HuH-7 (cell line): ENCODE measurements at places on chromosomes 7 and 10.

- no peak for DNase-seq
Observed at GRCh38 chr10:110651044-110651958, 7.2 kb downstream of the RBM20 start.

GRCh38 chr10:69375307-69376151 lies 41.2 kb downstream of the TACR2 start:
- no peak for DNase-seq

GRCh38 chr7:142983825-142984224 lies 21.7 kb upstream of the KEL start:
- DNase-seq, result no peak

DNA sequence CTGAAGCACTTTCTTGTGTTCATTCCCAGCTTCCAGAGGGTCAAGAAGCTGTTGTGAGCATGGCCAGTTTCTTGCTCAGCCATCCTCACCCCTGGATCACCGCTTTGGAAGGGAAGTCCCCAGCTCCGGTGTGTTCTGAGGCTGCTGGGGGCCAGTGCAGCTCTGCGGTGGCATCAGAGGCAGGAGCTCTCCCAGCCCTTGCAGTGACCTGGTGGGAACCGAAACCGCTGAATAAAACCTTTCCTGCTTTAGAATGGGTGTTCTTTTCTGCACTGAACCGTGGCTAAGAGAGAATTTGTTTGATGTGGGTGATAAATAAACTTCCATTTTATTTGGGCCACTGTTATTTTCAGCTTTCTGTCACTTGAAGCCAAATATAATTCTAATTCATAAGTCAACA lies 450.9 kb upstream of the VSTM2A start:
- DNase-seq, result no peak

DNA sequence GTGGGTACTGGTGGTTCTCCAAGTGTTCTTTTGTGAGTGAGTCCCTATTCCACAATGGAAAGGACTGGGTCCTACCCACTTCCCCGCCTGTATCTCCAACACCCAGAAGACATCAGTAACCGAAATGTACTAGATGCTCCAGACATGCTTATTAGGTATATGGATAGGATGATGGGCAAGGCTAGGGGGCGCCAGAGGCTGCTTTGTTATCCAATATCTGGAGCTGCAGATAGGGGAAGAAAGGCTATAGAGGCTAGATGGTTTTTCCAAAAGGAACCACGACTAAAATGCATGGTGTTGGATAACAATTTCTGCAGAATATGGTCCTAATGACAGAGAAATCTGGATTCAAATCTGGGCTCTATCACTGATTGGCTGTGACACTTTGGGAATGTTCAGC lies 56.2 kb upstream of the TM9SF3 start:
- peak; percentile 47 for DNase-seq

GRCh38 chr7:41881331-41882130 lies 178.6 kb upstream of the INHBA start:
- DNase-seq, result no peak

DNA sequence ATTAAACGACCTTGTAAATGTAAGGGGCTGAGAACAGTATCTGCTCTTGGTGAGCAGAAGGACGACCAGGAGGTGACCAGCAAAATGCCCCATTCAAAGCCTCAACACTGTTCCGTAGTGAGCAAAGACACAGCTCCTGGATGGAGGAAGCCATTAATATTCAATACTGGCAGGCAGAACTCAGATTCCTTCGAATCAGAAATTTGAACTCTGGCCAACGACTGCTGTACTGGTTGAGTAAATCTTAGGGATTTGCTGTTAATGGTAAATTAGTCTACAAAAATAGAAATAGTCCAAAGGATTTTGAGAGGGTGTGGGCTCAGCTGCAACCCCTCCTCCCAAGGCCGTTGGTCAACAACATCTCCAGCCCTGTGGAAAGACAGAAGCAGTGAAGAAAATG lies 130.5 kb upstream of the PFKP start:
- no peak for DNase-seq

DNA sequence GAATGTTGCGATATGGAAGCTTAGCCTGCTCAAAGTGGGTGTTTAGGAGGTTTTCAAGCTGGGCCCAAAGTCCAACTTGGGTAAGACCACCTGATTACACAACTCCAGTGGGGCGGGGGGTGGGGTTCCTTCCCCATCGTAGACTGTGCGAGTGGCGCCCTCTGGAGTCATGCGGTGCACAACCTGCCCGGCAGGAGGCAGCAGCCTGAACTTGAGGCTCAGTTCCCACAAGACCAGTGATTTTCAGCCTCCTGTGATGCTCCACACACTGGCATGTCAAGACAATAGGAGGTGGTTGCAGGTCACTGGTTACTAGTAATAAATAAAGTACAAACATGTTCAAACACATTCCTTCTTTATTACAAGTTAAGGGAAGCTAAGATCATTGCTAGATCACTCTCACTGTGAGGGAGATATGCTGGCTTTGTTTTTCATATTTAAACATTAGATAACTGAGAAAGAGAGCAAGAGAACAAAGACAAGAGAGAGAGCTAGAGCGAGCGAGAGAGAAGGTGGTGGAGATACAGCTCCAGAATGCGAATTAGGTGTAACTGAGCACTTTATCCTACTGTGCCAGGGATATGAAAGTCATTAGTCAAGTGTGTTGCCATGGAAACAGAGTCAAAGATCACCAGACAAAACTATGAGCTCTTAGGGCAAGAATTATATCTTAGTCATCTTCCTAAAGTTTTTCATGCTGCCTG lies 97.4 kb upstream of the BMPER start:
- DNase-seq, result peak; percentile 64

DNA sequence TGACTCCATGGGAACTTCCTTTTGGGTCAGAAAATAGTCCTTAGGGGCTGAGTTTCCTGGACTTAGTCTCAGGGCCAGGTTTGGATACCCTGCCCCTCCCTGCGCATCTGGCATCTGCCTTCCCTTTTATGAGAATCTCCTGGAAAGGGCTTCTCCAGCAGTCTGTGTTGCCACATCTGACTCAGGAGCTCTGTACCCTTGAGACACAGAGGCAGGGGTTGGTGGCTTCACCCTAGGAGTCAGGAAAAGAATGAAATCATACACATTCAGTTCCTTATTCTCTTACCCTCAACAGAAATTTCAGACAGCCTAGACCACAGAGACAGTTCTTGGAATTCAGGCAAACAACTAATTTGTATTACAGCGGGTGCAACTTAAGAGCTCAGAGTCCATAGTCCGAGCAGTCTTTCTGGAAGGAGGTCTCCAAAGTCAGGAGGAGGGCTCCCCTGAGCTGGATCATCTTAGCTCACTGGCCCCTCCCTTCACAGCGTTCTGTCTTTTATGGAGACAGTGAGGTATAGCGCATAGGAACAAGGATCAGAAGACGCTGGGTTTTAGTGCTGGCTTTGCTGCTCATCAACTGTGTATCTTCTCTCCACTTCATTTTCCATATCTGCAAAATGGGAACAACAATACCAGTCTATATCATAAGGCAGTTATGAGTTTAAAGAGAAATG lies 3.0 kb upstream of the PLAU start:
- no peak for DNase-seq

DNA sequence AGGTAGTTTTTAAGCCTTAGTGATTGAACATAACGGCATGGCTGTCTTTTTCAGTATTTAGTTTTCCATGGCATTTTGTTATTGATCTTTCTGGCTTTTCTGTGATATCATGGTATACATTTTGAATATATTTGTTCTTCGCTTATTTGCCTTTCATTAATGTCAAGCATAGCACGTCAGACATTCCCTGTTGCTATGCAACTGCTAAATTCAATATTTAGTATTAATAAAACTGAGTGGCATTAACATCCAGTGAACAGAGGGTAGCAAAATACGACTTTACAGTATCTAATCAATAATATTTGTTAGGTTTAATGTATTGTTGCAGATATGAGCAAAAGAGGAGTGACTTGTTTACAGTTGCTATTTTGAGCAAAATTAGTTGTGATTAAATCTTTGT lies 72.5 kb downstream of the LCOR start:
- no peak for DNase-seq

DNA sequence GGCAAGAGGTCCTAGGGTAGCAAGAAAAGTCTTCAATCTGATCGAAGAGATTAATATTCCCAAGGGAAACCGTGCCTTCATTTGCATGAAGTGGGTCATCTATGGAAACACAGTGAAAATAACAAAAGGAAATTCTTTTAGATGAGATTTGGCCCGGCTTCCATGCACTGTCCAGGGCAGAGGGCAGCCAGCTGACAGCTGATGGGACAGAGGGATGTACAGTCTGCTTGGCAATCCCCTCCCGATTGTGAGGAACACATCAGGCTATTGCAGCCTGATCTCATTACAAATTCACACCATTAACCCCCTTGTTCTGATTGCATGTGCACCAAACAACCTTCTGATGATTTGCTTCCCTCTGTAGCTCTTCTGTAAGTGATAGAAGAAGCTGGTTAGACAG lies 105.3 kb downstream of the FRMD4A start:
- DNase-seq, result no peak

GRCh38 chr10:70729763-70730357 lies 55.3 kb downstream of the TBATA start:
- DNase-seq, result no peak

DNA sequence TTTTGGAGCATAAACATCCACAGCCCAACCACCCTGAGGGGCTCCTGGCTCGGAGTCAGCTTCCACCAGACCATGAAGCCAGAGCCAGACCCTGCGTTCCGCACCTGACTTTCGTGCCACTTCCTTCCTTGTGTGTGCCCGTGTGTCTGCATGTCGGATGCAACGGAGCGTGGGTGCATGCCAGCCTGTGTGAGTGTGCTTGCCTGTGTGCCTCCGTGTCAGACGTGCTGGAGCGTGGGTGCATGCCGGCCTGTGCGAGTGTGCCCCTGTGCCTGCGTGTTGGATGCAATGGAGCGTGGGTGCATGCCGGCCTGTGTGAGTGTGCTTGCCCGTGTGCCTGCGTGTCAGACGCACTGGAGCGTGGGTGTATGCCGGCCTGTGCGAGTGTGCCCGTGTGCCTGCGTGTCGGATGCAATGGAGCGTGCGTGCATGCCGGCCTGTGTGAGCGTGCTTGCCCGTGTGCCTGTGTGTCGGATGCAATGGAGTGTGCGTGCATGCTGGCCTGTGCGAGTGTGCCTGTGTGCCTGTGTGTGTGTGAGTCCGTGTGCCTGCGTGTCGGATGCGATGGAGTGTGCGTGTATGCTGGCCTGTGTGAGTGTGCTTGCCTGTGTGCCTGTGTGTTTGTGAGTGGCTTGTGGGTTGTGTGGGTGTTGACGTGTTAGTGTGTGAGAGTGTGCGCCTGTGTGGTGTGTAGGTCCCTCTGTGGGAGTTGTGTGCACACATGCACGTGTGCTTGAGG lies 28.1 kb upstream of the KNDC1 start:
- no peak for DNase-seq

- no peak for DNase-seq
Observed at GRCh38 chr10:77836299-77836820, 90.2 kb downstream of the DLG5 start.

GRCh38 chr10:34723750-34724149 lies 91.3 kb downstream of the PARD3 start:
- no peak for DNase-seq

DNA sequence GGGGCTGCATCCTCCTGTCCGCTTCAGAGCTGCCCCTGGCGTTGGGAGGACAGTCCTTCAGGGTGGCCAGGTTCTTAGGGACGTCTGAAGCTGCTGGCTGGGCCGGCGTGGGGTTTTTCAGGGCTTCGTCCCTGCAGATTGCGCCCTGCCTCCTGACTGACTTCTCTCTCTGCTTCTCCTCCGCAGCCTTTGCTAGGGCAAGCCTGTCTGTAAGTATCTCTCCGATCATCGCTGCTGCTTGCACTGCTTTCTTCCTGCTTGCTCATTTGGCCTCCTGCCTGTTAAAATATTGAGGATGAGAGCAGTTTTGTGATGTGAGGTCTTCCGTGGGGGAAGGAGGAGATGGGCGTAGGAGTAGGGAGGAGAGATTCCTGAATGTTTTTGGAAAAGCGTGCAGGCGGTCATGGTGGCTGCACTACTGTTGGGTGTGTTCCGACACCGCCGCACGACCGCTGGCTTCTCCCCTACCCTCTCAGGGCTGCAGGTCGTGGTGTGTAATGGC lies 25.3 kb downstream of the PFKFB3 start:
- DNase-seq, result no peak

DNA sequence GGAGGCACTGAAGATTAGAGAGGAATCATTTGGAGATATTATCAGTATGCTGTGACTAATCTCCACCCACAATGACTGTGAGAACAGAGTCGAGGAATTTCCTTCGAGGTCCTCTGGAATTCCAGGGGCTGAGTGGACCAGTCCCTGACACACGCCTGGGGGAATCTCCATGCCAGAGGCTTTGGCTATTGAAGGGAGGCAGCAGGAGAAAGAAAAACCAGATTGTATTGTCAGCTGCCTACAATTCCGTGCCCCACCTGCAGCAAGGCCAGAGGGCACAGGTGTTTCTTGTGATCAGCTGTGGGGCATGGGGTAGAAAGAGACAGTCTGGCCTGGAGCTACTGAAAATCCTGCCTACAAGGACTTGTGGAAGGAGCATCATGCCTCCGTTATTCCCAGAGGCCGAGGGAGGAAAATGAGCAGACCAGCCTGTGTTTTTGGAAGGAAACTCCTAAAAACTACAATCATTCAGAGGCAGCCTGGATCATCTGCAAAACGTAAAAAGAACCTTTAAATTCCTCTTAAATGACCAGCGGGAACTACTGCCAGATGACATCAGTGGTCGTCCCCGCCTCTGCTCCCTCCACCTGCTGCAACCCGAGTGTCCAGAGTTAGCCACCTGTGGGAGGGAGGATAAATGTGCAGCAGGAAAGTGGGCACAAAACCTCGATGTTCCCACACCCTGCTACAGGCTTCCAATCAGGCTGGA lies 25.4 kb upstream of the ANK3 start:
- no peak for DNase-seq

- no peak for DNase-seq
Observed at GRCh38 chr7:16430133-16430532, 8.8 kb upstream of the CRPPA start.

DNA sequence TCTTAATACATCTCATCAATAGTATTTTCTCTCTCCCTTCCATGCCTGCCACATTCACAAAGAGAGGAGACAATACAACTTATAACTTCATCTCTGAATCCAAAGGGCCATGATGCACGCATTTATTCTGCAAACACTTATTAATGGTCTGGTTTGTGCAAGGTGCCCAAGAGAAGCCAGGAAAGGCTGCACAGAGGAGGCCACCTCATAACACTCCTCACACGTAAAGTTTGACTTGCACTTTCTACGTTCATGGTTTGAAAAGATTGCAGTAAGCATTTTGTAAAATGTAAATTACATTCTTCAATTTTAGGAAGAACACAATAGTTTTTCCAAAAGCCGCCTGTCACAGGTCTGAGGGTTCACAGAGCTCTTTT lies 1.2 kb upstream of the PALS2 start:
- DNase-seq, result no peak

GRCh38 chr7:143279186-143280098 lies 5.3 kb upstream of the TMEM139 start:
- DNase-seq, result no peak
